ENCODE measurements at places on chromosomes 7 and 10. TPM values are rescaled to one million over a fixed set of nuclear protein-coding genes. Genes with fewer than 3 reads are reported as not detected.

CLRN3 gene
- total RNA-seq, result not detected

HTRA1 gene
- total RNA-seq, result not detected

DNA sequence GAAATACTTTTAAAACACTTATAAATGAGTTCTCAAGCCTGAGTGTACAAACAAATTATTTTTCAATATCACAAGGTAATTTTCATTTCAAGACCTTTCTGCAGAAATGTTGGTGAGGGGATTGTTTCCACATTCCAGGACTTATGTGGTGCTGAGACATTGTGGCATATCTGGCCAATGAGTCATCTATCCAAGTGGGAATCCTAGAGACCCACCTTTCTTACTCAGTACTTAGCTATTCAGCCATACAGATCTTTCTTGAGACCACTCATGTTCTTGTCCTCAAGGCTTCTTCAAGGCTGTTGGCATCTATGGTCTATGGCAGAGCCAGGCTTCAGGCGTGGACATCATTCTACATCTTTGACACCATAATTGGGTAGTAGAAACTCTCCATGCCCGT lies 225.4 kb downstream of the DKK1 start:
- no peak for DNase-seq

- no peak for DNase-seq
Observed at GRCh38 chr7:50226145-50226544, 78.4 kb upstream of the IKZF1 start.

DNA sequence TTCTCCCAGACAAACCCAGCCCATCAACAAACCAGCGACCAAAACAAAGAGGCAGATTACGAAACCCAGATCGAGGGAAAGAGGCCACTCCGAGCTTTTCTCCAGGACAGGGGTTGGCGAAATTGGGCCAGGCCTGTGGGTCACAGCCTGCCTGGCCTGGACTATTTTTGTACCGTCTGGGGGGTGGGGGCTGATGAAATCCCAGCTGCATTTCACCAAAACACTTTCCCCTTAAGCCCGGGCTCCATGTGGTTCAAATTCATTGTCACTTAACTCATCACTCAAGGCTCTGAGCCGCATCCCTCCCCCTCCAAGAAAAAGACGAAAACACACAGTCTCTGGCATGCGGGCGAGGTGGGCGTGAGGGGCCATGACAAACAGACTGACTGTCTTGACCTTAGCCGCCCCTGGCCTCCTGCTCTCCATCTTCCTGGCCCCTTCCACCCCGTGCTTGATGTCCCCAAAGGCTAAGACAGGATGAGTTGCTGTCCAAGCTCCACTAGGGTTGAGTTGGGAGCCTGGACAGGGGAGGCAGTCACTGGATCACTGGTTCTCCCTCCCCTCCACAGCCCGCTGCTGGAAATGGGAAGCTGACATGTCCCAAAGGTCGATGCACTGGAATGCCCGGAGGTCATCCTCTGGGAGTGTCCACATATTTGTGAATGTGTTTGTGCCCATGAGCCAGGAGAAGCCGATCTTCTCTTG lies 19.2 kb downstream of the TMEM270 start:
- DNase-seq, result no peak

DNA sequence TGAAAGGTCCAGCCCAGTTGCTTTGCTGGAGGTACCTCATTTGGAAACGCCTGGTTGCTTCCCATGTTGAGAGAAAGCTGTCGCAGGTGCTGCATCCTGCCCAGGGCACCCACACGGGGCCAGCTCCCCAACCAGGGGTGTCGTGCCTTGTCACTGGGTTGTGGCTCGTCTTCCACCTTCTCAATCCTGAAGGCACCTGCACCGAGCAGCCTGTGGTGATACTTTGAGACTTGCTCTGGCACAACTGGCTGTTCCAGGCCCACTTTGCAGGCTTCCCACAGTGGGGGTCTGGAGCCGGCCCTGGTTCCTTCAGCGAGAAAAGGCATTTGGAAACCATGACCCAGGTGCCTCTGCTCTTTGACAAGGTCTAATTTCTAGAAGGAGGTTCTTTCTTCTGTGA lies 197.3 kb upstream of the PPP2R2D start:
- no peak for DNase-seq
